ENCODE measurements at places on chromosomes 5 and 9.

GRCh38 chr9:72313507-72313906, 51.5 kb downstream of the ZFAND5 start:
- DNase-seq: no peak

DNA sequence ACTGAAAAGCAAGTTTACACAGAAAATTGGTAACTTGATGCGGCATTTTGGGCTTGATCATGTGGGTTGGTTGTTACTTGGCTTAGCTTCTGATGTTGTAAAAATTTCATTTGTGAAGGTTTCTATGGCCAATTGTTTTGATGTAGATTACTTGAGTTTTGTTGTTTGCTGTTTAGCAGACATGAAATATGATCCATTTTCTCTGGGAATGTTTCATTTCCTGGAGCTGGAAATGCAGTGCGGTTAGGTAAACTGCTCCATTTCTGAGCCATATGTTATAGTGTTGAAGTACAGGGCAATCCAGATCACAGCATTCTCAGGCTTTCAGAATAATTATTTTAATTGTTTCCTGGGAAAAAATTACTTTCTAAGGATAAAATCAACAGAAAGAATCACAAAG, 396.9 kb downstream of the ENC1 start:
- DNase-seq: no peak

- no peak for DNase-seq
Observed at GRCh38 chr5:125713109-125713805, 710.0 kb upstream of the GRAMD2B start.

DNA sequence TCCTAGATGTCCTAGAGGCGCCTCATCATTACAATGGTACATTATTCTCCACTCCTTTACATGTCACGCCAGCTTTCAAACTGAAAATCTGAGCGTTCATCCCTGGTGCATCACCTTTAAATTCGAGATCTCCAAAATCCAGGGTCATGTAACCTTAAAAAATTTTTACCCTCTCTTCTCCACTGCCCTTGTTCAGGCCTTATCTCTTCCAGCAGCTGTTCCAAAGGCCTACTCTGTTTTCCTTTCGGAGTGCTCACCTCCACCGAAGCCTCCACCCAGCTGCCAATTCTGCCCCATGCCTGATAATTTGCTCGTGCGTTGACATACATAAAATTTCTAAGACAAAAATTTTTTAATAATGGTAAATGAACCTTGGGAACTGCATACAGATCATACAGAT, 950 bp upstream of the MSH3 start:
- no peak for DNase-seq

DNA sequence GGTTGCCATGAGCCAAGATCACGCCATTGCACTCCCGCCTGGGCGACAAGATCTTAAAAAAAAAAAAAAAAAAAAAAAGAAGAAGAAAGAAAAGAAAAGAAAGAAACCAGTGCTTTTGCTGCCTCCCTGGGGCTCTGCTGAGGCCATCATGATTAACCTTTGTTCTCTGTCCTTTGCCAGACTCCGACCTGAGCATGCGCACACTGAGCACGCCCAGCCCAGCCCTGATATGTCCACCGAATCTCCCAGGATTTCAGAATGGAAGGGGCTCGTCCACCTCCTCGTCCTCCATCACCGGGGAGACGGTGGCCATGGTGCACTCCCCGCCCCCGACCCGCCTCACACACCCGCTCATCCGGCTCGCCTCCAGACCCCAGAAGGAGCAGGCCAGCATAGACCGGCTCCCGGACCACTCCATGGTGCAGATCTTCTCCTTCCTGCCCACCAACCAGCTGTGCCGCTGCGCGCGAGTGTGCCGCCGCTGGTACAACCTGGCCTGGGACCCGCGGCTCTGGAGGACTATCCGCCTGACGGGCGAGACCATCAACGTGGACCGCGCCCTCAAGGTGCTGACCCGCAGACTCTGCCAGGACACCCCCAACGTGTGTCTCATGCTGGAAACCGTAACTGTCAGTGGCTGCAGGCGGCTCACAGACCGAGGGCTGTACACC, 251.7 kb downstream of the MARCHF11 start:
- no peak for DNase-seq
